Activated CD8-positive, alpha-beta T cell treated with anti-CD3 and anti-CD28 coated beads for 36 hours (primary cell): ENCODE measurements at places on chromosomes 1 and 21. TPM values are rescaled to one million over a fixed set of nuclear protein-coding genes. Genes with fewer than 3 reads are reported as not detected.

DNA sequence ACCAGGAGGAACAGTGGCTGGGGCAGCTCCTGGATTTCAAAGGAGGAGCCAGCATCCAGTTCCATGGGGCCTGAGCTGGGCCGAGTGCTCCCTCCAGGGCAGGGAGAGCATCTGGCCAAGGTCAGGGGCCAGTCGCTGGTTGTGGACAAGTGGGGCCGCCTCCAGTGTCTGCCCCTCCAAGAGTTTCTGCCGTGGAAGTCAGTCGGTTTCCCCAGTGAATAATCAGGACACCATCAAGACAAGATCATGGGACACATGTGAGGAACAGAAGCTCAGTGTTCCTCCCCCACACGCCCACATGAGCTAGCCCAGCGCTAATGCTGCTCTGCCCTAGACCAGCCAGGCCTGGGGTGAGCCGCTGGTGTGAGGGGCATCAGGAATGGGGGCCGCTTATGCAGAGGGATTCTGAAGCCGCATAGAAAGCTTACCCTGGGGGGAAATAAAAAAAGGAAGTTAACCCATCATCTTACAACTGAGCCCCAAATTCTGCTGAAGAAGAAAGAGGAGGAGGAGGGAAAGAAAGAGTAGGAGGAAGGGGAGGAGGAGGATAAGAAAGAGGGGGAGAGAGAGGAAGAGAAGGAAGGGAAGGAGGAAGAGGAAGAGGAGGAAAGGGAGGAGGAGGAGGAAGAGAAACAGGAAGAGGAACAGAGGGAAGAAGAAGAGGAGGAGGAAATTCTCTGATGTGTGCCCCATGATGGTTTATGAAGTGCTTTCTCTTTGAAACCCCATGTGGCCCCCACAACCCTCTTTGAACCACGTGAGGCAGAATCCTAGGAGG, 198.4 kb downstream of the MATN1 start:
- no peaks in the 10 kb centered on the region for H3K4me1 ChIP-seq
- peaks cover 12% of the 10 kb centered on the region for H3K27me3 ChIP-seq
- DNase-seq: no peak
- no peak overlapping the region for H3K27ac ChIP-seq
- H3K36me3 ChIP-seq: no peaks in the 10 kb centered on the region

GRCh38 chr1:33586106-33586505, 113.7 kb downstream of the ZSCAN20 start:
- H3K27me3 ChIP-seq: peaks cover 6% of the 10 kb centered on the region
- no peak overlapping the region for H3K4me3 ChIP-seq
- no peaks in the 10 kb centered on the region for H3K4me1 ChIP-seq
- no peak overlapping the region for H3K27ac ChIP-seq
- no peaks in the 10 kb centered on the region for H3K36me3 ChIP-seq

DNA sequence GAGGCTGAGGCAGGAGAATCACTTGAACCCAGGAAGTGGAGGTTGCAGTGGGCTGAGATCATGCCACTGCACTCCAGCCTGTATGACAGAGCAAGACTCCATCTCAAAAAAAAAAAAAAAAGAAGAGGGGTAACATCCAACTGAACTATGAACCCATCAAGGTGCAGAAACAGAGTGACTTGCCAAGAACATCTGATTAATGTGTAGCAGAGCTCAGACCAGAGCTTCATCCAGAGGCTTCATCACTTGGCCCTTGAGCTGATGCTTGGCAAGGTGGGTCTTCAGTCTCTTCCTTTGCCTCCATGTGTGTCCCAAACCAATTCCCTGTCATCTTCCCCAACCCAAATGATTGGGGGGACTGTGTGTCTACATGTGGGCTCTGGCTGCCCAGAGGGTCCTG, 32.6 kb downstream of the HSD3B1 start:
- H3K4me3 ChIP-seq: no peak overlapping the region
- no peak for DNase-seq
- no peaks in the 10 kb centered on the region for H3K4me1 ChIP-seq
- H3K36me3 ChIP-seq: no peaks in the 10 kb centered on the region
- H3K27ac ChIP-seq: no peak overlapping the region

DNA sequence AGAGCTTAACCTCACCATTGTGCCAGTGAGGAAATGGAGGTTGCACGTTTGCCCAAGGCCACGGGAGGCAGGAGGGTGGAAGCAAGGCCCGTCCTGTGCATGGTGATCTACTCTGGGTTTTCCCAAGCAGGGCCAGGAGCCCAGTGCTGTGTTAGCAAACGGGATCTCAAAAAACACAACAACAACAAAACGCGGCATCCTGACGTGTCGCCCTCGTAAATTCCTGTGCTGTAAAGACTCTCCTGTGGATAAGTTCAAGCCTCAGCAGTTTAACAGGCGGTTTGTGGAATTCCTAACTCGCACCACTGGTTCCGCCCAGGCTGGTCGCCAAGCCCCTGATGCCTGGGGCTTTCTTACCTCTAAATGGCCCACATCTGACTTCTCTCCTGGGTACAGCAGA, 39.1 kb downstream of the TFF3 start:
- peaks cover 1% of the 10 kb centered on the region for H3K36me3 ChIP-seq

DNA sequence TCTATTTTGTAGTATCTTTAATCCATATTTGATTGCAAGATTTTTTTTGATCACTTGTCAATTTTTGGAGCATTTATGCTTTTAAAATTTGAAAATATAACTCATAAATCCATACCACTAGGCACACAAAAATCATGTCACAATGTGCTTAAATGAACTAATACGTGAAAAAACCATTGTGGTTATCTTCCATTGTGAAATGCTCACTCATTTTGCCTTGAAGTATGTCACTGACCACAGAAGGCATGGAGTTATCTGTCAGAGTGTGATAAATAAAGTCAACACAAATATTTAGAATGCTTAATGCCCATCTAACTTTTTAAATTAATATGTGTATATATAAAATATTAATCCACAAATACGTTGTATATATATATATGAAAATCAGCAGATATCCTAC, 347.2 kb downstream of the PTPRC start:
- no peaks in the 10 kb centered on the region for H3K27me3 ChIP-seq
- no peak for DNase-seq
- H3K4me3 ChIP-seq: no peak overlapping the region
- no peak overlapping the region for H3K27ac ChIP-seq

- H3K27me3 ChIP-seq: no peaks in the 10 kb centered on the region
- no peaks in the 10 kb centered on the region for H3K4me1 ChIP-seq
- no peaks in the 10 kb centered on the region for H3K36me3 ChIP-seq
- H3K4me3 ChIP-seq: no peak overlapping the region
- no peak overlapping the region for H3K27ac ChIP-seq
- no peak for DNase-seq
Observed at GRCh38 chr1:165212229-165212628, 144.3 kb downstream of the LMX1A start.

GRCh38 chr1:52880206-52880605, 37.6 kb downstream of the ZYG11A start:
- H3K4me1 ChIP-seq: no peaks in the 10 kb centered on the region
- peaks cover 1% of the 10 kb centered on the region for H3K36me3 ChIP-seq
- no peak for DNase-seq
- no peak overlapping the region for H3K27ac ChIP-seq

DNA sequence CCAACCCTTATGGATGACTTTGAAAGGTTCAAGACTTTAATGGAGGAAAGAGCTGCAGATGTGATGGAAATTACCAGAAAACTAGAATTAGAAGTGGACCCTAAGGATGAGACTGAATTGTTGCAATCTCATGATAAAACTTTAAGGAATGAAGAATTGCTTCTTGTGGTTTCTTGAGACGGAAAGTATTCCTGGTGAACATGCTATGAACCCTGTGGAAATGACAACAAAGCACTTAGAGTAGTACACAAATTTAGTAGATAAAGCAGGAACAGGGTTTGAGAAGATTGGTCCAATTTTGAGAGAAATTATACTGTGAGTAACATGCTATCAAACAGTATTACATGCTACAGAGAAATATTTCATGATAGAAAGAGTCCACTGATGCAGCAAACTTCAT, 215.4 kb downstream of the OMA1 start:
- DNase-seq: no peak
- H3K4me3 ChIP-seq: no peak overlapping the region
- H3K27me3 ChIP-seq: no peaks in the 10 kb centered on the region
- no peaks in the 10 kb centered on the region for H3K4me1 ChIP-seq
- H3K27ac ChIP-seq: no peak overlapping the region
- H3K36me3 ChIP-seq: no peaks in the 10 kb centered on the region

DNA sequence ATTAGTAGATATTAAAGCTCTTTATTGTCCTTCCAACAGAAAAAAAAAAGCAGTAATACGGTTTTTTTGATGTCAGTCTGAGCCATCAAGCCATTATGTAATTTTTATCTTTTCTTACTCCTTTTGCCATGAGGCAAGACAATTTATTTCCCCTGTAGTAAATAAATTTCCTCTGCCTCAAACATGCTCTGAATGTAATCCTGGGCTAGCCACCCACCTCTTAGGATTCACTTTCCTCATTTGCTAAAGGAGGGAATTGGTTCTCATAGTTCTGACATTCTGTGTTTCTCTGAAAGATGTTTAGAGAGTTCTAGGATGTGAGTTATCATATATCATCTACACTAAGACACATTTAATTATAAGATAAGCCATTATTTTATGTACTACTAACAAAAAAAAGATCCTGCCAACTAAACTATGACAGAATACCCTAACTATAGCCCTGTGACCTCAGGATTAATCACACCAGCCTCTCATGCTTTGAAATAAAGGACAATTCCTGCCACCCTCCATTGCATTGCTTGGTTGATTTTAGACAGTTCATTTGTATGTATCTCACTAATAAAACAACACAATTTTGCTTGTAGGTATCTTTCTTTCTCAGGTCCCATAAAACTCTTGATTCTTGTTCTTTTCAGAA, 34.0 kb upstream of the RAP1A start:
- no peak overlapping the region for H3K27ac ChIP-seq
- no peaks in the 10 kb centered on the region for H3K36me3 ChIP-seq
- H3K4me3 ChIP-seq: no peak overlapping the region
- H3K27me3 ChIP-seq: no peaks in the 10 kb centered on the region
- DNase-seq: no peak
- peaks cover 10% of the 10 kb centered on the region for H3K4me1 ChIP-seq

- DNase-seq: no peak
- no peaks in the 10 kb centered on the region for H3K4me1 ChIP-seq
- H3K4me3 ChIP-seq: no peak overlapping the region
- peaks cover 10% of the 10 kb centered on the region for H3K27me3 ChIP-seq
- H3K27ac ChIP-seq: no peak overlapping the region
- no peaks in the 10 kb centered on the region for H3K36me3 ChIP-seq
Observed at GRCh38 chr1:30691480-30691879, 31.9 kb downstream of the MATN1 start.

DNA sequence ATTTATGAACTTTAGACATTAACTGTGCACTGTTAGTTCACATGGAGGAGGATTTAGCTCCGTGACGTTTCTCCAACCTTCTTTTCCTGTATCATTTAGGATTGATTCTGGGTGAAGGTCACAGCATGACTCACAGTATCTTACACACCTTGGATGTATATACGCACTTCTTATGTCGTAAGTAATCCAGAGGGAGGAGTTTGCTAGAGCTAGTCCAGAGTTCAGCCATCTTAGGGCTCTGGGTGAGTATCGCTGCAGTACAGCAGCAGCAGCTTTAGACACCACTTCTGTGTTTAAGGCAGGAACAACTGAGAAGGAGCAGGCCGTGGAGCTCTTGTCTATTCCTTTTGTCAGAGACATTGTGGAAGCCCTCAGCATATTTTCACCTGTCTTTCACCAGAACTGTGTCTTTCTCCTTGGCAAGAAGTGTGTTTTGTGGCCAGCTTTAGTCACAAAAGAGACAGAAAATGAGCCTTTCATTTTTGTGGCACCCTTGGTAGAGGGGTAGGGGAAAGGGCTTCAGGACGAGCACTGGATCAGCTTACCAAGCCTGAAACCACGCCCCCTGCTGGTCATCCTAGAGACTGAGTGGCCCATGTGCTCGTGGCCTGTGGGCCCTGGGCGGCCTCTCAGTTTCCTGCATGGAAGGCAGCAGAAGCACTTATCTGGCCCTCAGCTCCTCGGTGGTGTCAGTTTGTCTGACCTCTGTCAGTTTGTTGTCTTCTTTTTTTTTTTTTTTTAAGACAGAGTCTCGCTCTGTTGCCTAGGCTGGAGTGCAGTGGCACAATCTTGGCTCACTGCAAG, 64.0 kb downstream of the ADARB1 start:
- no peaks in the 10 kb centered on the region for H3K27me3 ChIP-seq
- no peaks in the 10 kb centered on the region for H3K4me1 ChIP-seq
- H3K4me3 ChIP-seq: no peak overlapping the region

DNA sequence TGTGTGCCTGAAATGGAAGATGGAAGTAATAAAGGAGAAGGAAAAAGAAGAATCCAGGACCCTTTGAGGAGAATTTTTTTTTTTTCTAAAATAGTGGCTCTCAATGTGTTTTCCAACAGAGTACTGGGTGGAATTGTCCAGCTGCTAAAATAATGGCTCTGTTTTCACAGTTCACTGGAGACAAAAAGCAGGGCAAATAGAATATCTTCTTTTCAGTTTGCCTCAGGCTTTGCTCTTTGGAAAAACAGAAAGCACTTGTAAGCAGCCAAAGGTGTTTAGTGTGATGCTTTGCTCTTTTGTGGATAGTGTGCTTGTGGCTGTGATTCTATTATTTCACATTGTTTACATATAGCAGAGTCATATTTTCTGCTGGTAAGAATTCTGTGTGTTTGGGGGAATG, 77.4 kb upstream of the MROH9 start:
- H3K4me3 ChIP-seq: no peak overlapping the region
- peaks cover 7% of the 10 kb centered on the region for H3K27me3 ChIP-seq
- DNase-seq: no peak
- no peak overlapping the region for H3K27ac ChIP-seq

GRCh38 chr21:21200939-21201615, 202.9 kb downstream of the NCAM2 start:
- no peak overlapping the region for H3K4me3 ChIP-seq
- no peak overlapping the region for H3K27ac ChIP-seq
- no peaks in the 10 kb centered on the region for H3K36me3 ChIP-seq
- H3K27me3 ChIP-seq: no peaks in the 10 kb centered on the region

GRCh38 chr21:38992737-38993136, 187.0 kb downstream of the ETS2 start:
- peaks cover 4% of the 10 kb centered on the region for H3K4me1 ChIP-seq
- H3K27me3 ChIP-seq: peaks cover 20% of the 10 kb centered on the region
- H3K27ac ChIP-seq: no peak overlapping the region
- H3K36me3 ChIP-seq: no peaks in the 10 kb centered on the region
- H3K4me3 ChIP-seq: no peak overlapping the region
- no peak for DNase-seq

- H3K36me3 ChIP-seq: no peaks in the 10 kb centered on the region
- no peaks in the 10 kb centered on the region for H3K27me3 ChIP-seq
- H3K4me1 ChIP-seq: no peaks in the 10 kb centered on the region
Observed at GRCh38 chr1:221149555-221150075, 270.4 kb downstream of the HLX start.

DNA sequence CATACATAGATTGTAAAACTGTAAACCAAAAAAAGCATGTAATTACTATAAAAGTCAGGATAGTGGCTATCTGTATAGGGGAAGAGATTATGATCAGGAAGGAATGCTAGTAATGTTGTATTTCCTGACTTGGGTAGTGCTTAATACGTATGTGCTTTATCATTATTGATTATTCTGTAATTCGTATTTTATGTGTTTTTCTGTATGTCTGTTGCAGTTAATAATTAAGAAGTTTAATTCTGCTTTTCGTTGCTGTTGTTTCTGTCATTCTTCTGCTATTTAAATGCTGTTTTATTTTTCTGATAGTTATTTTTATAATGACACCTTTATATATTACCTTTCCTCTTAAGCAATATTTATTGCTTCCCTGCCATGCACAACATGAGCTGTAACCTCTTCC, 29.3 kb upstream of the TRIM33 start:
- DNase-seq: no peak
- H3K36me3 ChIP-seq: no peaks in the 10 kb centered on the region
- no peaks in the 10 kb centered on the region for H3K4me1 ChIP-seq

ELAPOR1 gene
- 7.0 TPM for total RNA-seq

CRABP2 gene
- total RNA-seq: 0.90 TPM

HCN3 gene
- 1.5 TPM for total RNA-seq

EXO5 gene
- 8.7 TPM for total RNA-seq

SPATA45 gene
- total RNA-seq: not detected

DHX9 gene
- total RNA-seq: 213 TPM
